H1 (cell line): ENCODE measurements at places on chromosomes 5 and 9. TPM values are rescaled to one million over a fixed set of nuclear protein-coding genes. Genes with fewer than 3 reads are reported as not detected.

The LOX gene
- 1.9 and 2.2 TPM in 2 replicates for total RNA-seq

The GARIN3 gene
- not detected in 2 replicates for total RNA-seq

GRCh38 chr5:123273984-123274383 lies 149.2 kb downstream of the CEP120 start:
- no peak for DNase-seq

DNA sequence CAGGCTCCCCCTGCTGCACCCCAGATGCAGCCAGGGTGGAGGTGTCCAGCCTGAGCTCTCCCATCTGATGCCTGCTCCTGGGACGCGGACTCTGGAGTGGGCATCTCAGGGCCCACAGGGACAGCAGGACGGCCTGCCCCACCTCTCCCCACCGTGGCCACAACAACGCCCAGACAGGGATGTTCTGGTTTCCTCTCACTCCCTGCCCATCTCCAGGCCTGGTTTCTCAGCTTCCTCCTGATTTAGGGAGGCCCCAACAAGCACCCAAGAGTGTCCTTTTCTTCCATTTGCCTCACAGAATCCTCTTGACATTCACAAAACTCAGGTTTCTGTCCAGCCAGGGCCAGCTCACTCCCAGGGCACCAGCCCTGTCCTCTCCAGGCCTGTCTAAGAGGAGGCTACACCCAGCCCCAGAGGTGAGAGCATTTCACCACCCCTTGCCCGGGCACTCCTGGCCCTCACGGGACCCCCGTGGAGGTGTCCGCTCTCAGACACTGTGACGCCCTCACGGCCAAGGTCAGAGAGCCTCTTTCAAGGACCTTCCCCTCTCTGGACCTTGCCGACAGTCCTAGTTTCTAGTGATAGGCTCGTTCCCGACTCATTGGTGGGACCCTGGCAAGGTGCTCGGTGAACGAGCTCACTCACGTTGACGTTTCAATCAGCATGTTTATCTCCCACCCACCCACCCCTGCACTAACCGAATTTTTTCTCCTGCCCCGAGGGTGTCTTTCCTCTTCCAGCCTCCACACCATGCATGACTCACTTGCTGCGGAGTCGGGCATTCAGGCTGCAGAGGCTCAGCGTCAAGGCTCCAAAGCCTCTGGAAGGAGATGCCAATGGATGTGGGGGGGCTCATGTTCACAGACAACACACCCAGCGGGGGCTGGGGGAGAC lies 62.0 kb upstream of the UNC5A start:
- DNase-seq = peak; percentile 42

DNA sequence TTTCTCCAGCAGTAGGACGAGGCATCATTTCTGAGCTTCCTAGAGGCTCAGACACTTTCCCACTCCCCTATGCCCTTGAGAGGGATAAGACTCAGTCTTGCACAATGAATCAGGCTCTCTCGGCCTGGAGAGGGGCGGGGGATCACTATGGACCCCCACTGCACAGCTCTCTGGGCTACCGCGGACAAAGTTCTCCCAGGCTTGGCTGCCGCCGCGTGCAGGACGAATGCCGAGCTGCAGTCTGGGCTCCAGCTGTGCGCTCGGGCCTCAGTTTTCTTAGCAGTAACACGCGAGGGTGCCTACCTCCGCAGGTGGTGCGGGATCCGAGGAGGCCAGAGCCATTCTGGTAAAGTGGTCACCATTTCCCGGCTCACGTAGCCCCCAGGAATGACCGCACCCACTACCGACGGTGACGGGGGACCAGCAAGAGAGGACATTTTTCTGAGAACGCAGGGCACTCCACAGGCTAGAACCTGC lies 3.4 kb upstream of the MYORG start:
- DNase-seq = no peak

- DNase-seq = no peak
Measured at GRCh38 chr5:5220901-5221631, 80.9 kb downstream of the ADAMTS16 start.
